ENCODE measurements at places on chromosomes 13 and 19. TPM values are rescaled to one million over a fixed set of nuclear protein-coding genes. Genes with fewer than 3 reads are reported as not detected.
A peak's percentile ranks its signal among the peaks of the same experiment; 100 is the strongest.

The ZNF570 gene
- polyA plus RNA-seq: 6.5 TPM

DNA sequence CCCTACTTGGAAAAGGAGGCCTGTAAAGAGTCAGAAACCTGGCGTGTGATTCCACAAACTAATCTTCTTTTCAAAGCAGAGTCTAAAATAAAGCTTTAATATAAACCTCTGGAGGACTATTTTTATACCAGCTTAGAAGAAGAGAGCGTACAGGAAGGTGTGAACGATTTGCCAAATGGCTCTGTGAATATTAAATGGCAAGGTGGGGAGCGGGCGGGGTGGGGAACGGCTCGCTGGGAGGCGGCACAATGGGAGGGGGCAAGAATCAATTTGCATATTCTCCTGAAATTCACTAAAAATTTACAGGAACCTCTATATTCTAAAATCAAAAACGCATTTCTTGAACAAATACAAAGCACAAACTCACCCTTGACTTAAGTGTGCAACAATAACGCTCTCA lies 982 bp downstream of the ZNF780B start:
- no peak for DNase-seq

The PGLYRP1 gene
- polyA plus RNA-seq: 0.94 TPM

GRCh38 chr13:85247780-85248179 lies 551.4 kb downstream of the SLITRK6 start:
- DNase-seq: no peak

DNA sequence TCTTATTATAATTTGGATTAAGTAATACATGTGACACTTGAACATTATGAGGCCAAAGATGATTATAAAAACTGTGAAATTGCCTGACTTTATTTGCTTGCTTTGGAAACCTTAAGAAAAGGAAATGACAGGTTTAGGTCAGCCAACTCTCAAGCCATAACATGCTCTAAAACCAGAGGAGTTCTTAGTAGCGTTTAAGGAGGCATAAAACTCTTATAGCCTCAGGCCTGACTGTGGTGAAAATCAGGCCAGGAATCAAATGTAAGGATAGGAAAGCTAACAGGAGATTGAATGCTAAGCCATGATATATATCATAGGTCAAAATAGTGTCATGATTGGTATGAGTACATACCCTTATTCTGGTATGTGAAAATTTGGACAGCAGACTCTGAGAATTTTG lies 1142.4 kb upstream of the MIR17HG start:
- no peak for DNase-seq

- no peak for DNase-seq
Measured at GRCh38 chr13:109650861-109651260, 135.5 kb downstream of the IRS2 start.

- DNase-seq: peak; percentile 75
Measured at GRCh38 chr19:13978351-13979243, 26.3 kb downstream of the DCAF15 start.

DNA sequence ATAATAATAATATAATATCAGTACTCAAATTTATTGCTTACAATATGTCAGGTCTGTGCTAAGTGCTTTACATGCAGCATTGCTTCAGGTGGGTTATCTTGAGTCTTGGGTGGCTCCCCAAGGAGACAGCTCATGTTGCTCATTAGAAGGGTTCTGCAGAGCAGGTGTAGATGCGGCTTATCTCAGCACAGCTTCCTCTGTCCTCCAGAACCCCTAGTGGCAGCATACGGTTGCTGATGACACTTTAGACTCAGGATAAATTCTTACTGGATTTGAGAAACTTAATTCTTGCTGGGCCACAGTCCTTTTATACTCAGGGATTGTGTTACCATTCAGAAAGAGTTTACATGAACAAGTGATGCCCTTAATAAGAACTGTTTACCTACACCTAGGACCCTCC lies 8.9 kb downstream of the COG3 start:
- DNase-seq: no peak

The ZNF442 gene
- 6.2 TPM for polyA plus RNA-seq

GRCh38 chr13:44404261-44405132 lies 30.9 kb downstream of the SERP2 start:
- no peak for DNase-seq

The ADGRE1 gene
- 0.23 TPM for polyA plus RNA-seq

- no peak for DNase-seq
Measured at GRCh38 chr13:27997904-27998522, 9.5 kb upstream of the URAD start.

GRCh38 chr13:43170506-43170905 lies 147.1 kb downstream of the DNAJC15 start:
- no peak for DNase-seq

The FFAR3 gene
- 0.39 TPM for polyA plus RNA-seq

DNA sequence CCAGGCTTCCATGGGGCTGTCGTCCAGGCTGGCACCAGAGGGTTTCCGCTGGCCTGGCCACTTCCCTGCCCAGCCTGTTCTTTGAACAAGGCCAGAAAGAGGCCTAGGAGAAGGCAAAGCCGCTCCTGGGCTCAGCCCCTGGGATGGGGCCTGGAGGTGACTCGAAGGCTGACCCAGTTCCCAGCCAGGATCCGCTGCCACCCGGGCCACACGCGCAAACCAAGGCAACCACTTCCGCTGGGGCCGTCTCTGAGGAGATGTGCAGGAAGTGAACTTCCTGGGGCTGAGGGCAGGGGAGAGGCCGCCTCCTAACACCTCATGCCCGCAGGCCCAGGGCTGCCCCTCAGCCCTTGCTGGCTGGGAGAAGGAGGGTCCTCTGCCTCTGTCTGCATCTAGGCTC lies 15.2 kb downstream of the PLEKHF1 start:
- DNase-seq: no peak

DNA sequence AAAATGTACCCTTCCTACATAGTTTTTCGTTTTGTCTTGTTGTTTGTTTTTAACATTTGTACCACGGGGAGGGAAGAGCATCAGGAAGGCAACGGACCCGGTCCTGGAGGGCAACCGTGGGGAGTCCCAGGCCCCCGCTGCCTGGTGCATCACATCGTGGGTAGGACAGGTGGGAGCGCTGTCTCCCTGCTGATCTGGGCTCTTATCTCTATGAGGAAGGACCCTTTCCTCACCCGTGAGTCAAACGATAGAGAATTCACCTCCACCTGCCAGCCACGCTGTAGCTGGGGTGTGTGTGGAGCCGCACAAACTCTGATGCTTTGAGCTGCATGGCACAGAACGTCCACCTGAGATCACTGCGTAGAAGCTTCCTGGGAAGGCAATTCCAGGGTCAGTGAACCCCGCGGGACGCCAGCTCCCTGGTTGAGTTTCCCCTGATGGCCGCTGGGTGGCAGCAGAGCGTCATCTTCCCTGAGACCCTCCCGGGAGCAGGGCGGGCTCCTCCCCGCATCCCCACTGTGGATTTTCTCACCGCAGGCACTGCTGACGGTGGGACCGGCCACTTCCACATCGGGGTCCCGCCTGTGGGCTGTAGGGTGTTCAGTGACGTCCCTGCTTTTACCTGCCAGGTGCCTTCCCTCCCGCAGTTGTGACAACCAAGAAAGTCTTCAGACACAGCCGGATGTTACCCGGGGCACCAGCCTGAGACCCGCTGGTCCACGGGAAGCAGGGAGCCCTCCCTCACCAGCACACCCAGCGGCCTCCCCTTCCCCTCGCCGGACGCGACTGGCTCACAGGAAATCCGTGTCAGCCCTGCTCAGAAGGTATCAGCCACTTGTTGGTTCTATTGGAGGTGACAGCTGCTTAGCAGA lies 54.7 kb downstream of the ZNF787 start:
- peak; percentile 45 for DNase-seq

DNA sequence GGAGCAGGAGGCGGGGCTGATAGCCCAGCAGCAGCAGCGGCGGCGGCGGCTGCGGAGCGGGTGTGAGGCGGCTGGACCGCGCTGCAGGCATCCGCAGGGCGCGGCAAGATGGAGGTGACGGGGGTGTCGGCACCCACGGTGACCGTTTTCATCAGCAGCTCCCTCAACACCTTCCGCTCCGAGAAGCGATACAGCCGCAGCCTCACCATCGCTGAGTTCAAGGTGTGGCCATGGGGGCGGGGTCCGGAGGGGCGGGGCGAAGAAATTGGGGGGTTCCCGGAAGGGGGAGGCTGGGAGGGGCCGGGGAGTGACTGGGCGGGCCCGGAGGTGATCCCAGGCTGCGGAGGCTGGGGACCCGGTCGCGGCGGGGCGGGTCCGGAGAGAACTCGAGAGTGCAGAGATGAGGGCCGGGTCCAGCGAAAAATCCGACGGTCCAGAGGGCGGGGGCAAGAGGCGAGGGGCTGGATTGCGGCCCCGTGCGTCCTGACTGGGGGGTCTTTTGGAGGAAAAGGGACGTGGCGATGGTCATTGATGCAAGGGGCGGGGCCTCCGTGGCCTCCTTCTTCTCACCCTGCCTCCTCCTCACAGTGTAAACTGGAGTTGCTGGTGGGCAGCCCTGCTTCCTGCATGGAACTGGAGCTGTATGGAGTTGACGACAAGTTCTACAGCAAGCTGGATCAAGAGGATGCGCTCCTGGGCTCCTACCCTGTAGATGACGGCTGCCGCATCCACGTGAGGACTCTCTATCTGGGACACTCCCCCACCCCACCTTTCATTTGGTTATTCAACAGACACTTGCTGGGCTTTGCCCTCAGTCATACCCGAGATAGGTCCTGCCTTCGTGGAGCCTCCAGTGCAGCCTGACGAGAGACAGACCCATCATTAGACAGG lies at the start of gene TBCB:
Gene TBCB, plus strand, starts transcription at position 16 of the 891 bp plus-strand sequence. Its CDS starts 93 bp downstream, at position 109.
- no peak for DNase-seq

DNA sequence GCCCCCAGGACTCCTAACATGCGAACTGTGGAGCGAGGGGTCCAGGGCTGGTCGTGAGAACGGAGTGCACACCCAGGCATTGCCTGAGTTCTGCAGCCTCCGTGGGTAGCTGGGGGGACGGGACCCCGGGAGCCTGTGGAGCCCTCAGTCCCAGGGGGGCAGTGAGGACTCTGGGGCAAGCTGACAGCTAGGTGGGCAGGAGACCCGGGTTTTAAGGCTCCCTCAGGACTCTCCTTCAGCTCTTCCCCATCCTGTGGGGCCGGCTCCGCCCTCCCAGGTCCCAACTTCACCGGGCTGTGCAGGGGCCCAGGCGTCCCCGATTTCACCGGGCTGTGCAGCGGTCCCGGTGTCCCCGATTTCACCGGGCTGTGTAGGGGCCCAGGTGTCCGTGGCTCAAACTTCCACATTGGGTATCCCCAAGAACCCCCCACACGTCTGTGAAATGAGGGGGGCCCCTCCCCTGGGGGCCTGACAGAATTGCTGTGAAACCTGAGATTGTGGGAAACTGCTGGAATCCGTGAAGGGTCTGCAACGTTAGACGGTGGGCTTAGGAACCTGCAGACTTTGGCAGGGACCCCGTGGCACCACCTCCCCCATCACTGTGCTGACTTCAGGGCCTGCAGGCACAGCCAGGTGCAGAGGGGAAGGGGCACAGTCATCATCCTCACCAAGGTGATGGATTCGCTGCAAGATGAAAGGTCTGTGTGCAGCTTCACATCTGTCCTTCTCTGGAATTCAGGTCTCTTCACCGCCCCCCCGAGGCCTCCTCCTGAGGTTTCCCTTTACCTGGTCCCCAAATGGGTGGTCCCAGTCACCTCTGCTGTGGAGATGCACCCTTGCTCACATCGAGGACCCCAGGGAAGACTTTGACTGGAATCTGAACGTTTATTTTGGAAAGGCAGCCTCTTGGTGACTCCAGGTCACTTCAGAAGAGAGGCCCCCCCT lies 73.2 kb upstream of the MCF2L start:
- no peak for DNase-seq

The INSR gene
- polyA plus RNA-seq: 15.7 TPM

- DNase-seq: no peak
Measured at GRCh38 chr13:48979892-48980291, 4.2 kb downstream of the FNDC3A start.

The VWA8 gene
- 14.9 TPM for polyA plus RNA-seq

DNA sequence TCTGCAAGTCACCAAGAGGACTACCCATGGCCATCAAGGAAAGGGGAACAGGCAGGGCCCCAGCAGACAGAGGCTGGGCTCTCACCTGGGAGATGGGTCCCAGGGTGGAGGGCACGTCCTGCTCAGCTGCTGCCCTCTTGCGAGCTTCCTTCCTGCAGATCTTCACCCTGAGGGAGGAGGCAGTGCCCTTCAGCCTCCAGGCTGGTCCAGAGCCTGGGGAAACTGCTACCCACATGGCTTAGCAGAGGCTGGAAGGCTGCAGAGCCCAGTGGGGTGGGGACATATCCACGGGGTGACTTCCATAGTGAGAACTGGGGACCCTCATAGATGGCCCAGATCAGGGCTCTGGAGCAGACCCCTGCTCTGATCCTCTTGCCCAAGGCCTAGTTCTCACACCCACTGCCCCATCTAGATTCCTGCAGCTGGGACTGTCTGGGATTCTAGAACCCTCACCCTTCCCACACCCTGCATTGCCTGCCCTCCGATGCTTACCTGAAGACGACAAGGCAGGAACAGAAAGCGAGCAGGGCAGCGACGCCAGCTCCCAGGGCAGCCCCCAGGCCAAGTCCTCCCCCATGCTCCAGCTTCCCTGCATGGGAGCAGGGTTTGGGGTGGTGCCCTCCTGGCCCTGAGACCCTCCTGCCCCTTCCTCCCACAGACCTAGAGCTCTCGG lies 9.0 kb downstream of the SIGLEC11 start:
- no peak for DNase-seq

The CHST8 gene
- polyA plus RNA-seq: not detected

DNA sequence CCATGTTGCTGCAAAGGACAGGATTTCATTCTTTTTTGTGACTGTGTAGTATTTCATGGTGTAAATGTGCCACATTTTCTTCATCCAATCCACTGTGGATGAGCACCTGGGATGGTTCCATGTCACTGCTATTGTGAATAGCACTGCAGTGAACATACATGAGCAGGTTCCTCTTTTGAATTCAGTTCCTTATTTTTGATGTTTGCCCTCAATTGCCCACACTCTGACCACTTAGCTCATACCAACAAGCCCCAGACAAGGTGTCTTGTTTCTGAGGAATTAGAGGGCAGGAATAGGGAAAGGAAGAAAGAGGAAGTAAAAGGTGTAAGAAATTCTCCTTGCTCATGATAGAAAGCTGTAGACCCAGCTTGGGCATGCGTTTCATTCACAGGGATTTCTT lies 244.2 kb upstream of the ZNF507 start:
- DNase-seq: no peak

GRCh38 chr13:100124265-100124664 lies 35.4 kb downstream of the PCCA start:
- no peak for DNase-seq

The APOC1 gene
- 16.3 TPM for polyA plus RNA-seq

DNA sequence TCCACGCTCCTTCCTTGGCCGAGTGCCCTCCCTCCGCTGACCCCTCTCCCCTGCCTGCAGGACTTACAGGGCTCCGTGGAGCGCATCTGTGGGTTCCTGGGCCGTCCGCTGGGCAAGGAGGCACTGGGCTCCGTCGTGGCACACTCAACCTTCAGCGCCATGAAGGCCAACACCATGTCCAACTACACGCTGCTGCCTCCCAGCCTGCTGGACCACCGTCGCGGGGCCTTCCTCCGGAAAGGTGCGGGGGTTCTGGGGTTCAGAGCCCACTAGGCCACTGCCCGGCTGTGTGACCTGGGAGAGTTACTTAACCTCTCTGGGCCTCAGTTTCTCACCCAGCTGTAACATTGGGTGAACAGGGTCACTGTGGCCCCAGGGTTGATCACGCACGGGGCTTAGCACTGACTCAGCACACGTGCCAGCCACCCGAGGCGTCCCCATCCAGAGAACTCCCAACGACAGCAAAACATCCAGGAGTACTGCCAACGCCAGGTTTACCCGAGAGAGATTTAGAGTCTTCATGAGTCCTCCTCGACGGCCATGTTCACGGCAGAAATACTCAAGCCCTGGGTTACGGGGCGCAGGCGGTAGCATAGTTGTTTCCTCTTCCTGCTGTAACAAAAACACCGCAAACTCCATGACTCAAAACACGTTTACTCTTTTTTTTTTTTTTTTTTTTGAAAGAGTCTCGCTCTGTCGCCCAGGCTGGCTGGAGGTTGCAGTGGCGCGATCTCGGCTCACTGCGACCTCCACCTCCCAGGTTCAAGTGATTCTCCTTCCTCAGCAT lies 9.7 kb upstream of the SPACA4 start:
- DNase-seq: no peak

- DNase-seq: no peak
Measured at GRCh38 chr19:45175515-45176345, 2.3 kb downstream of the TRAPPC6A start.
